Stomach (tissue), 19 donors: ENCODE measurements at places on chromosomes 6 and 20.

GRCh38 chr6:158040804-158041347 is 59.2 kb downstream of the SYNJ2 start:
- peak overlapping the region; percentile 83 for H3K27ac ChIP-seq
- DNase-seq, result no peak
- no peak overlapping the region for H3K4me3 ChIP-seq
- no peaks in the 10 kb centered on the region for H3K27me3 ChIP-seq
- peaks cover 42% of the 10 kb centered on the region for H3K4me1 ChIP-seq

DNA sequence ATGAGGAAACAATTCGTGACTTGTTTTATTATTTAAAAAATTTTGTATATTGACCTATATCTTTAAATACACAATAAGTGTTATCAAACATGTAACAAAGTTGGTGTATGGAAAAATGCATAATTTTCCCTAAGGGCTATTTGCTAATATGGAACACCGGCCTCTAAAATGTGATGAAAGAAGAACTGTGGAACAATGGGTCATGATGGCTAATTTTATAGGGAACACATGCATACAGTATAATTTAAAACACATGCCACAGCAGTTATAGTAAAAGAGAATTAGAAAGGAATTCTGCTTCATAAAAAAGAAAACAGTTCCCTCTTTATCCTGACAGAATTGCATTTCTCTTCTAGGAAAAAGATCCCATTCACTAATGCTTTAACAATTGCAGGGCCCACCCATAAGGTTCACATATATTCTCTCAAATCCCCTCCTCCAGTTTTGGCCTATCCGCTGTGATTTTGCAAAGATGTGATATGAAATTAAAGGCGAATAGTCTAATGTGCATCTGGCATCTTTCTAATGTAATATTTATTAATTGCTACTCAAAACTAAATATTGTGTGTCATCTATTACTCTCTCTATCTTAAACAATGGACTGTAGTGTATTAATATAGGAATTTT is 628.1 kb upstream of the CITED2 start:
- peak; percentile 27 for DNase-seq
- H3K4me1 ChIP-seq, result peaks cover 2% of the 10 kb centered on the region
- no peaks in the 10 kb centered on the region for H3K36me3 ChIP-seq

- no peak overlapping the region for H3K4me3 ChIP-seq
- H3K27me3 ChIP-seq, result no peaks in the 10 kb centered on the region
- no peak overlapping the region for H3K27ac ChIP-seq
- H3K4me1 ChIP-seq, result no peaks in the 10 kb centered on the region
- H3K36me3 ChIP-seq, result no peaks in the 10 kb centered on the region
- DNase-seq, result no peak
These were observed 45.9 kb upstream of the CENPW start for GRCh38 chr6:126293891-126294524.

- no peak for DNase-seq
- H3K4me1 ChIP-seq, result no peaks in the 10 kb centered on the region
- no peaks in the 10 kb centered on the region for H3K36me3 ChIP-seq
These were observed 123.5 kb downstream of the SASH1 start for GRCh38 chr6:148466158-148466557.

DNA sequence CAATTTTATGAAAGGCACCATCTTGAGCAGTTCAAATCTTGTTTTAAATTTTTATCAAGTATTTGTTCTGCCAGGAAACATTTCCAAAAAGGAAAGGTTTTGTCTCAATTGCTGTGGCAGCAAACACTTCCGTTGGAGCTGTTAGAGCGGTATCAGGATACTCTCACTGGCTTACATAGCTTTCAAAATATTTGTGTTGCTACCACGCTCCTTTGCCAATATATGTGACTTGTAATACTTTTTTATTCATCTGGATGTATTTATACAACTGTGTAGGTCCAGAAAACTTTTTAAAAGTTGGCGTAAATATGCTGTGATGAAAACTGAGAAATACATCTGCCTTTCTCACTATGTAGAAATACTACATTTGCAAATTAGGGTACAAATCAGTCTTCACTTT is 37.8 kb upstream of the NHSL1 start:
- H3K27ac ChIP-seq, result peak overlapping the region; percentile 16
- DNase-seq, result no peak
- H3K4me3 ChIP-seq, result no peak overlapping the region
- no peaks in the 10 kb centered on the region for H3K27me3 ChIP-seq
- H3K4me1 ChIP-seq, result peaks cover 74% of the 10 kb centered on the region
- no peaks in the 10 kb centered on the region for H3K36me3 ChIP-seq
